CMK (cell line): ENCODE measurements at places on chromosomes 13 and 19.

GRCh38 chr19:51065221-51065960, 499 bp upstream of the KLK13 start:
- no peak for DNase-seq

DNA sequence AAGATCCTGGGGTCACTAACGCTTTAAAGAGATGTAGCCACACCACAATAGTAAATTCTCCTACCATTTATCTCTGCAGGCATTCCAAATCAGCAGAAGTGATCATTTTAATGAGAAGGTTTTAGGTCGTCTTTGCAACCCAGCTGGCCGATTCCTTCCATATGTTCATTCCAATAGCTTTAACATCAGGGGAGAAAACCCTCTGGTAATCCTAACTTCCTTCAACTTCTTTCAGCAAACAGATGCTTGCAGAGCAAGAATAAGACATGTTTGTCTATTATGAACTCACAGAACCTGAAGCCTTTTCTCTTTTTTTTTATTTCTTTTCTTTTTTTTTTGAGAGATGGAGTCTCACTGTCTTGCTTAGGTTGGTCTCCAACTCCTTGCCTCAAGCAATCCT, 498.6 kb upstream of the SLITRK1 start:
- DNase-seq = no peak

DNA sequence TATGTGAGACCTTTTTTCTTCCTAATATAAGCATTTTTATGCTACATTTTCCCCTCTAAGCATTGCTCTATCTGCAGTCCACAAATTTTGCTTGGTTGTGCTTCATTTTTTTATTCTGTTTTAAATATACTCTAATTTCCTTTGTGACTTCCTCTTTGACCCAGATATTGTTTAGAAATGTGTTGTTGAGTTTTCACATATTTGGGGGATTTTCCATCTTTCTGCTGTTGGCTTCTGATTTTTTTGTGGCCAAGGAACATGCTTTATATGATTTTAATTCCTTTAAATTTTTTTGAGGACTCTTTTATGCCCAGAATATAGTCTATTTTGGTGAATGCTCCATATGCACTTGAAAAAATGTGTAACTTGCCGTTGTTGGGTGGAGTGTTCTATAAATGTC, 22.9 kb downstream of the UBAC2 start:
- DNase-seq = no peak

DNA sequence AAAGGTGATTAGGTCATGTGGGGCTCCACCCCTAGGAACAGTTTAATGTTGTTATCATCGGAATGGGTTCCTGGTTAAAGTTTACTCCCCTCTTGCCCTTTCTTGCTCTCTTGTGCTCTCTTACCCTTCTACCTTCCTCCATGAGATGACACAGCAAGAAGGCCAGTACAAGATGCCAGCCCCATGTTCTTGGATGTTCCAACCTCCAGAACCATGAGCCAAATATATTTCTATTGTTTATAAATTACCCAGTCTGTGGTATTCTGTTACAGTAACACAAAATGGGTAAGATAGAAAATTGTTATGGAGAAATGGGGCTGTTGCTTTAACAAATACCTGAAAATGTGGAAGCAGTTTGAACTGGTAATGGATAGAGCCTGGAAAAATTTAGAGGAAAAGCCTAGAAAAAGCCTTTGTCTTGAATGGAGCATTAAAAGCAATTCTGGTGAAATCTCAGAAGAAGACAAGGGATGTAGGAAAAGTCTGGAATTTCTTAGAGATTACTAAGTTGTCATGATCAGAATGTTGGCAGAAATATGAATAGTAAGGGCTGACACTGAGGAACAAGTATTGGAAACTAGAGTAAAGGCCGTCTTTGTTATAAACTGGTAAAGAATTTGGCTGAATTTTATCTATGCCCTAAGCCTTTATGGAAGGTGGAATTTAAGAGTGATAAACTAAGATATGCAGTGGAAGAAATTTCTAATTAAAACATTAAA, 53.5 kb upstream of the TSC22D1 start:
- DNase-seq = no peak

DNA sequence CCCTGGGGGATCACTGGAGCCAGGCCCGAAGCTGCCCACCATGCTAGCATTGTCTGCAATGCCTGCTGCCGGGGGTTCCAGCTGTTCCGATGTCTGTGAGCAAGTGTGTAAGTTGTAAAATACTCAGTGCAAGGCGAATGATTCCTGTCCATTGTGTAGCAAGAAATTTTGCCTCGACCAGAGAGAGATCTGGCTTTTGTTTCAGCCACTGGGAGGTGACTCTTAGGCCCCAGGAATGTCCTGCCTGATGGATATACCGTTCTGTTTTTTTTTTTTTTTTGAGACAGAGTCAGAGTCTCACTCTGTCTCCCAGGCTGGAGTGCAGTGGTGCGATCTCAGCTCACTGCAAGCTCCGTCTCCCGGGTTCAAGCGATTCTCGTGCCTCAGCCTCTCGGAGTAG, 7.3 kb upstream of the GADD45B start:
- DNase-seq = no peak

- DNase-seq = no peak
Observed at GRCh38 chr19:19568802-19569756, 31.0 kb downstream of the CILP2 start.

- DNase-seq = no peak
Observed at GRCh38 chr19:50750010-50750409, 20.3 kb upstream of the GPR32 start.

- no peak for DNase-seq
Observed at GRCh38 chr13:32528358-32528757, 10.2 kb downstream of the N4BP2L2 start.

DNA sequence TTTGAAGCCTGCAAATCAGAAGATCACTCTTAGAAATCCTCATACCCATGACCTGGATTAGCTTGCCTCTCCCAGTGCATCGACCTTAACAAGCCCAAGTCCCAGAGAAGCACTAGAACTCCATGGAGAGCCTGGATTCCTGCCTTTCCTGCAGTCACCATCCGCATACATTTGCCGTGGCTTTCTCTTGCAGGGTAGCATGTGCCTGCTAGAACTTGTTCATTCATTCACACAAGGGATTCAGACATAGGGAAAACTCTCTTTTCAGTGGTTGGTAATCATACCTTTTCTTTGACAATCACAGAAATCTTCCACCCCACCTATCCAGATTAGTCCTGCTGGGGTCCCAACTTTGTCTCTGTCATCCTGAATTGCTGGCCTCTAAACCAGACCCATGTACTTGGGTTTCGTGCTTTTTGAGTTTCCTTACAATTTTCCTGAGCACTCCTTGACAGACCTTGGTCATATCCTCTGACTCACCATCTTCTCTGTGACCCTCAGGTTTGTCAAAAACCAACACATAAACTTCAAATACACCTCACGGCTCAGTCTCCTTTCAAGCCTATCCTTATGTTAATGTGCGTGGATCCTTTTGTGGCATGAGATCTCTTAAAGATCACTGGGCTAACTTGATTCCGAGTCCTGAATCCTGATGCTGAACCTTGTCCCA, 355.0 kb downstream of the MYO16 start:
- DNase-seq = no peak

- peak; percentile 53 for DNase-seq
Observed at GRCh38 chr19:16041299-16041990, 34.9 kb upstream of the TPM4 start.

- no peak for DNase-seq
Observed at GRCh38 chr19:16880884-16881554, 7.8 kb upstream of the F2RL3 start.

DNA sequence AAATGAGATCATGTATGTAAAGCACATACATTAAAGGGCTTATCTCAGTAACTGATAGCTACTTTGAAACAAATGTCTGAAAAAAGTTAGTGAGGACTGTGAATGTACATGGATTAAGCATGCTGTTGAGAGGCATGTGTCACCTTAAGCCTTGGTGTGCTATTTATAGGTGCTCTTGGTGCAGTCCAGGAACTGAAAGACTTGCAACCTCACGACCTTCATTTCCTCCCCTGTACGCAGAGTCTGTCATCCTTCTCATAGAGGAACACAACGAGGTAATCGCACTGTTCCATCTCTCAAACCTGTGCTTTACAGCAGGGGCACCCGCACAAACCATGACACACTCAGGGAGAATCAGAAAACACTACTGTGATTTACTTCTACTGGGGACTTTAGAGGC, 65.6 kb downstream of the UFM1 start:
- DNase-seq = no peak

GRCh38 chr13:58480061-58480460, 848.5 kb downstream of the PCDH17 start:
- DNase-seq = no peak

GRCh38 chr19:2327773-2328400, 499 bp downstream of the LSM7 start:
- DNase-seq = no peak

- no peak for DNase-seq
Observed at GRCh38 chr13:113383089-113383488, 19.2 kb upstream of the GRTP1 start.

DNA sequence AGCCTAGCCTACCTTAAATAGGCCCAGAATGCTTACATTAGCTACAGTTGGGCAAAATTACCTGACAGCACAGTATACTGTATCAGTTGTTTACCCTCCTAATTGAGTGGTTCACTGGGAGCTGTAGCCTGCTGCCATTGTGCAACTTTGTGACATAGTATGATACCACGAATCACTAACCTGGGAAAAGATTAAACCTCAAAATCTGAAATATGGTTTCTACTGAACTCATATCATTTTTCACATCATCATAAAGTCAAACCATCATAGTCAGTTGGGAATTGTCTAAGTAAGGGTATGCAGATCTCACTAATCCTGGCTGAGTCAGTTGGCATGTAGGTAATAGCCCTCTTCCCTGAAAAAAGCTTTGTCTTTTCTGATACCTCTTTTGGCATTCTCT, 9.2 kb downstream of the PAN3 start:
- DNase-seq = no peak

DNA sequence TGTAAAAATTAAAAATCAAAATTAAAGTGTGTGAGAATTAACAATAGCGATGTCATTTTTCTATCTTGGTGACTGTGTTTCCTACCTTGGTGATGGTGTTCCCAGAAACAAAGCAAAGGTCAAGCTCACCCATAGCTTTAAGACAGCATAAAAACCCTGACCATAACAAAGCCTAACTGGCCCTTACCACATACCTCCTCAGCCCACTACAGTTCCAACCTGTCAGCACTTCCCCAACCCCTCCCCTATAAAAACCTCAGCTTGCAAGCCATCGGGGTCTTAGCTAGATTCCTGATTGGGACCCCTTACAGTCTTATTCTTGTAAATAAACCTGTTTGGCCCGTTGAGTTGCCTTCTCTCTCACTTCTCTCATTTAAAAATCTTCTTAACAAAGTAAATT, 484.4 kb upstream of the PCDH20 start:
- no peak for DNase-seq
